ENCODE measurements at places on chromosomes 7 and 10. TPM values are rescaled to one million over a fixed set of nuclear protein-coding genes. Genes with fewer than 3 reads are reported as not detected.

MDFIC gene
- 30.1 TPM for polyA plus RNA-seq

GHITM gene
- 103 TPM for polyA plus RNA-seq

SVIL gene
- 265 TPM for polyA plus RNA-seq

AKR1D1 gene
- polyA plus RNA-seq, result not detected

AKR1C8 gene
- polyA plus RNA-seq, result not detected

PKD2L1 gene
- not detected for polyA plus RNA-seq

SEMA4G gene
- polyA plus RNA-seq, result 7.3 TPM

CCDC172 gene
- polyA plus RNA-seq, result not detected

PNLIPRP3 gene
- polyA plus RNA-seq, result 0.17 TPM

RTKN2 gene
- polyA plus RNA-seq, result 3.6 TPM

OSBPL3 gene
- 3.1 TPM for polyA plus RNA-seq

COL28A1 gene
- 1.1 TPM for polyA plus RNA-seq

MRPL32 gene
- 35.9 TPM for polyA plus RNA-seq

NOS3 gene
- 9.2 TPM for polyA plus RNA-seq

Data from hindlimb muscle (tissue), 1 donor.